ENCODE measurements at places on chromosomes 3 and 15.

GRCh38 chr3:17911986-17912760, 169.7 kb upstream of the TBC1D5 start:
- no peak for DNase-seq

DNA sequence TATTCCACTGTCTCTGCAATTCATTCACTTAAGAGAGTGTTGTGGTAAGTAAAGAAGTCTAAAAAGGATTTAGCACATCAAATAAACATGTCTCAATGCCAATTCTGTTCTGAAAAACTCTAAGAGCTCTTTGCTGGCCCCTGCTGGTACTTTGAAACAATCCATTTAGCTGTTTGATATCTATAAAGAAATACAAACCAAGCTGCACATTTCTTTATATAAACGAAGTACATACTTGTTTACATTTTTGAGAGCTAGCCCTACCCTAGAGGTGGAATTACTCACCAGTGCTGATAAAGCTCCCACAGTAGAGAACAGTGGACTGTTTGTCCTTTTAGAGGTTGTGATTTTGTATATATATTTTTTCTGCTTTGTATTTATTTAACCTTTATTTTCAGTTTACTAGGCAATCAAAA, 75.5 kb downstream of the NEDD4 start:
- DNase-seq, result no peak

- no peak for DNase-seq
Measured at GRCh38 chr15:86284635-86285034, 205.0 kb downstream of the AGBL1 start.

DNA sequence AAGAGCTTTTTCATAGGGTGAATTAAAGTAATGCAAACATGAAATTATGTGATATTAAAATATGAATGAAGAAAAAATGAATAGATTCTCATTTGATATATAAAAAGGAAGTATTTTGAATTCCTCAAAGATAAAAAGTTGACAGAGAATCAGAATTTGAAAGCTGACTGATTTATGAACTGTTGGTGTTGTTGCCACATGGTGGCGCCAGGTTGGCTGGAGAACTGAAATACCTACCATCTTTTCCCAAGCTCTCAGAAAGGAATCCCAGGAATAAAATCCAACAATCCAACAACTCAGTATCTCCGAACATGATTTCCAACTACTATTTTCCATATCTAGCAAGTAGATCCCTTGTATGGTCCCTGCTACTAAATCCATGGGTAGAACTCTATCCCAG, 3.1 kb downstream of the MYRIP start:
- DNase-seq, result no peak

DNA sequence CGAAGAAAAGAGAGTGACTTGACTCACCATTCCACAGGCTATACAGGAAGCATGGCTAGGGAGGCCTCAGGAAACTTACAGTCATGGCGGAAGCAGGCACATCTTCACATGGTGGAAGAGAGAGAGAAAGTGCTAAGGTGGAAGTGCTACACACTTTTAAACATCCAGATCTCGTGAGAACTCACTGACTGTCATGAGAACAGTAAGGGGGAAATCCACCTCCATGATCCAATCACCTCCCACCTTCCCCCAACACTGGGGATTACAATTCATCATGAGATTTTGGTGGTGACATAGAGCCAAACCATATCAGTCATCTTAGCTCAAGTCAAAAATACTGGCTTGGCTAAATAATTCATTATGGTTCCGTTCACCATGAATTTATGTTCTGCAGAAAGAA, 45.3 kb upstream of the NEDD4 start:
- DNase-seq, result no peak

GRCh38 chr3:117710501-117710900, 1000.9 kb downstream of the TUSC7 start:
- no peak for DNase-seq

DNA sequence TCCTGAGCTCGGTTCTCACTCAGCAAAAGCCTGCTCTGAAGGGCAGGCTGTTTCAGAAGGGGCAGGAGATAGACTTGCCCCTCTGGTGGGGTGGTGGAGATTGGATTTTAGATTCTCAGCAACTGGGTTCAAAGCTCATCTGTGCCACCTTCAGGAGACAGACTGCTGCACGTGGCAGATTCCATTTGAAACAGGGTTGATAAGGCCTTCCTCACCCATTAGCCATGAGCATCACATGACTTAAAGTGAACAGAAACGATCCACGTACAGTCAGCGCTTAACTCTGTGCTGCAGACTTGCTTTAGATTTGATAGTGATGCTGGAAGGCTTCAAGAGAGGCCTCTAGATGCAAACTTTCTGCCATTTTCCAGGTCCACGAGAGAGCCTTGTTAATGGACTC, 35.0 kb upstream of the MGLL start:
- no peak for DNase-seq

DNA sequence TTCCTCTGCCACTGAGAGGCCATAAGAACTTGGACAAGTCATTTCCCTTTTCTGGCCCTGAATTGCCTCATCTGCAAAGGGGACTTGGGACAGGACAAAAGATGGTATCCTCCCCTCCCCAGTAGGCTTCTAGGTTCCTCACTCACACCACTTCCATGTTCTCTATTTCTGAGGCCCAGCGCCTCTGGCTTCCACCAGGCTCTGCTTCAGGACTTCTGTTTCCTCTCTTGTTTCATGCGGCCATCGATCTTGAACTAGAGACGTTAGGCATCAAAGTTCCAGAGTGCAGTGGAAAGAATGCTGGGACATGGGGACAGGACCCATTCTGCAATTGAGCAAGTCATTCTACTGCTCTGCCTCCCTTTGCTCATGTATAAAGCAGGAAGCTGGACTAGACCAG, 1.7 kb downstream of the TM4SF4 start:
- DNase-seq, result no peak

DNA sequence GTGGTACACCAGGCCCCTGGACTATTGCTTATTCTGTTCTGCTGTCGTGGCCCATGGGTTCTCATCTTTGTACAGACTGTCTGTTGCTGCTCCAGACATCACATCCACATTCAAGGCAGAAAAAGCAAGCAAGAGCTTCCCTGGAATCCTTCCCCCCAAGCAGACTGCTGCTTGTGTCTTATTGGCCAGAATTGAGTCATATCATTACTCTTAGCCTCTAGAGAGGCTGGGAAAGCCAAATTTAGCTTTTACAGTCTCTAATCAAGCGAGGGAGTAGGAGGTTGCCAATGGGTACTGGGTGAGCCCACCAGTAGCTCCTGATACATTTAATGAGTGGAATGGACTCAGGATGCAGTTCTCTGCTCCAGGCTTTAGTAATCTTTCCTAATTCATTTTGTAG, 39.4 kb downstream of the RAB6B start:
- no peak for DNase-seq

DNA sequence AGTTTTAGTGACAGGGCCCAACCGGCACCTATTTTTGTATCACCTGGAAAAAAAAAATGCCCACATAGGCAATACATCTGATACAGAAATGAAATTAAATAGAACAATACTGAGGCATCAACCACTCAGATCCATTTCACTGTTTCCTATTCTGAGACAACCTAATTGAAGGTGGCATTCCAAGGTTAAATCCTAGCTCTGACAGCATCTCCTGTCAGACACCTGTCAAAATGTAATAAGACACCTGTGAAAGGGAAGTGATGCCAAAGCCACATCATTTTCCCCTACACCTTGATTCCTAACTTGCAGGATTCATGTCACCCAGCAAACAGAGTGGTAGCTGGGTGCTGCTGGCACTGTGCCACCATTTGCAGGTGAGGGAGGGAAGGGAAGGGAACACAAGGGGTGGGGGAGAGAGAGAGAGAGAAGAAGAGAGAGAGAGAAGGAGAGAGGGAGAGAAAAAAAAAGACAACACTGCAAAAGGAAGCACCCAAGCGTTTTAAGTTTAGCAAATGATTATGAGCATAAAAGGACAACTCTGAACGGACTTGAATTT, 1044.6 kb upstream of the CFAP20DC start:
- DNase-seq, result no peak

DNA sequence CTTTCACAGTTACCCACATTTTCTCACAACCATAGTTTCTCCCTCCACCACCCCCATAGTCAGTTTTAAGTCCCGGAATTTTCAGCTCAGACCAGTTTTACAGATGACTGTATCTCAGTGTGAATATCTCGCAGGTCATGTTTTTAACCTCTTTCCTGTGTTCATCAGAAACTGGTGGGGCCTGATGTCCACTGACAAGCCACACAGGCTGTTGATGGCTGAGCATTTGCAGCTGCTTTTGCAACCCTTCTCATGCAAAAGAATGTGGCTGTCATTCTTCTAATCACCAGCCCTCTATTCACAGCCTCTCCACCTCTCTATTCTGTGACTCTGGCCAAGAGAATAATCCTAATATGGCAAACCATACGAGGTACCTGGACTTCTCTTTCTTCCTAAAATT, 8.5 kb downstream of the GYG1 start:
- DNase-seq, result no peak

GRCh38 chr3:57006949-57007419, 53.5 kb upstream of the SPATA12 start:
- no peak for DNase-seq

DNA sequence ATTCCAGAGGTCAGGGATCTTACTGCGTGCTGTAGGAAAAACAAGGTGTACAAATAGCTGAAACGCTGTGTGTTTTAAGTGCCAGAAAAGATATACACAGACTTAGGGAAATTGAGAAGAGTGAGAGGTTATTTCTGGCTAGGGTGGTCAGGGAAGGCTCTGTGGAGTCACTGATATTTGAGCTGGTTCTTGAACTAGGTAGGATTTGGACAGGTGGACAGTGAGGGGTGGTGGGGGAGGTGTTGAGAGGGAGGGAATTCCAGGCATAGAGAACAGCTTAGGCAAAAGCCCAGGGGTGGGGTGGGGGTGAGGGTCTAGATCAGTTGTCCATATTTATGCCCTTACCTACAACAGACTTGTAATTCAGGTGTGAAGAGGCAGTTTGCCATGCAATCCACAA, 7.0 kb downstream of the SEMA6D start:
- DNase-seq, result no peak

DNA sequence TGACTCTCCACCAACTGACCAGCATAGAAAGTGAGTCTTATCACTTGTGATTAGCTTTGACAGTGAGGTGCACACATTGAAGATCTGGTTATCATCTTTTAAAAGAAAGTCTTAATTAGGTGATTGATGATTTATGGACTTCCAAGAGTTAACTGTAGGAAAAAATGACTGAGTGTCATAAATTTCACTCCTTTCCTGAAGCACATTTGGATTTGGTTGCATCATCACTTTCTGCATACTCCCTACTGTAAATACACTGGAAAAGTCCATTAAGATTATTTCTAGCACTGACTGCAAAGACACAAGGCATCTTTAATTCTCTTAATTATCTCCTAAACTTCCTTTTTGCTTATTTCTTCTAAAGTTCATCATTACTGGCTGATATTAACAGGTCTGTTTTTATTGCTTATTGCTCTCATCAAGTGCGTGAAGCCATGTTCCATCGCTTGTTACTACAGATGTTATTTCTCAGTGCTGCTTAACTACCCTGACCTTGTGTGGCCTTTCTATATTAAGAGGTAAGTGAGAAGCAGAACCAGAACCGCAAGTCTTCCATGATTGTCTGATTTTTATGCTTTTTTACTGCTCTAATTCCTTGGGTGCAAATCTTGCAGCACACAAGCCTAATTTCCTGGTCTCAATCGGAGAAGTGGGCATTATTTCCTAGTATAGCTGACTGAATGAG, 153.2 kb downstream of the MEIS2 start:
- DNase-seq, result no peak

DNA sequence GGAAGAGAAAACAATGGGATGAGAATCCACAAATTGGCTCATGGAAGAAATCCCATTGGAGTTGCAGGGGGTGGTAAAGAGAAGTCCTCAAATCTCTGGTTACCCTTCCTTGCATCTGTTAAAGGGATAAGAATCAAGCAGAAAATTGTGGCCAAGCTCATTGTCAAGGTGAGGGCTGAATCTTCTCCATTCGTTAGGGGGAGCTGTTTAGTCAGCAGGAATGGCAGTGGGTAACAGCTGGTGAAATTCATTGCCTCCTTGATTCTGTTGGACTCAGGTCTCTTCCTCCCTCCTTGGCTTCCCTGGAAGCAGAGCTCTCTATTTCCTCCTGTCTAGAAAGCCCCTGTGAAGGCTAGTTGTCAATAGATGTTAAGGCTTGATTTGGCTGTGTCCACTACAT, 343.1 kb upstream of the SEMA6D start:
- DNase-seq, result no peak

DNA sequence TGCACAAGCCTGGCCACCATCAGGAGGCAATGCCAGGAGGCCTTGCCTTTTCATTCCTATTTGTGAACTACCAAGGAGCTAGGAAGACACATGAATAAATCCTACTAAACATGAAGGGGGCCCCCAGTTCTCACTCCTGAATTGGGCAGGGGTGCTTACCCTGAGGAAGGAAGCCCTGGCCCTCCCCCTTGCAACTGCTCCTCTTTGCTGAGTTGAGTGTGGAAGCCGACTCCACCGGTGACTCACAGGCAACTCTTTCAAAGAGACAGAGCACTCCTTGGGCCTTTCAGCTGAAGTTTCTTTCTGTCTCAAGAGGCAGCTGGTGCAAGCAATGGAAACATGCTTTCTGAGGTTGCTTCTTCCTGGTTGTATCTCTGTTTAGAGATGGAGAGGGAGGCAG, 1.7 kb downstream of the GABRG3 start:
- DNase-seq, result no peak

DNA sequence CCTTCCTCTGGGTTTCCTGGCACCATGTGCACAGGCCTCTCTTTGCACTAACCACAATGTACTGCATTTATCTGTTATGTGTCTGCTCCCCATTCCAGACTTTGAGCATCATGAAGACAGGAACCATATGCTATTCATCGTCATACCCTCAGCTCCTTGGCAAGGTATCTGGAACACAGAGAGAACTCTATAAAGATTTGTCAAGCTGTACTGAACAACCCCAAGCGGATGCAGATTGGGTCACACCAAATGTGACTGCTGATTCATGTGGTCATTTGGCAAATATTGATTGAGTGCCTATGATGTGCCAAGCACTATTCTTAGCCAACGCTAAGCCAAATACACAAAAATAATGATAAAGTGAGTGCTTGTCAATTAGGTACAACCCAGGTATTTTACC, 7.5 kb upstream of the MEGF11 start:
- no peak for DNase-seq

DNA sequence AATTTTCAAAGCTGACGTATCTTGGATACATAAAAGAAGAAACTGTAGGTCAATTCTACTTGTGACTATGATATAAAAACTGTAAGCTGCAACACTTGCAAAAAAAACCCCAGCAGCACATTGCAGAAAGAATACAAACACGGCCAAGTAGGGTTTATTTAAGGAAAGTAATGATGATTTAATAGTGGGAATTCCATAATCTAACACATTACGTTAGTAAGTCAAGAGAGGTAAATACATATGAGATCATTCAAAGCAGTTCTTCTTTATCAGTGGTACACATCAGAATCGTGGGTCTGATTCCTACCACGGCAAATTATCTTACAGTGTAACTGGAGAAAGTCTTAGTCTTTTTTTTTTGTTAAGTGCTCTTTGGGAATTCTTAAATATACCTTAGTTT, 292.4 kb upstream of the WNT5A start:
- DNase-seq, result no peak

DNA sequence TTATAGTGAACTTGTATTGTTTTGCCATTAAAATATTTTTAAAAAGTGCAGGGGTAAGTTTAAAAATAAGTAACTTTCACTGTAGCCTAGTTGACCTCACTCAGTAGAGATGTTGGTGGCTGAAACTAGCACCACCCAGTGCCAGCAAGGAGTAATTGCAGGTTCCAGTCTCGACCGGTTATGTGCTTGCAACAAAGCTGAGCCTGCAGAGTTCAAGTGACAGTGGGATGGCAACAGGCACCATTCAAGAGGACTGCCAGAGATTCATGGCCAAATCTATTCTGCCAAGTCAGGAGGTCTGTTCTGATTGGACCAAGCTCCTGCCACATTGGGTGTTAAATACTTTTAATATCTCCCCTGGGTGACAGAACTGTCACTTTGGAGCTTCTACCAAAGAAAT, 2.7 kb downstream of the ADAMTS7 start:
- no peak for DNase-seq
